ENCODE measurements at places on chromosomes 1 and 21.

DNA sequence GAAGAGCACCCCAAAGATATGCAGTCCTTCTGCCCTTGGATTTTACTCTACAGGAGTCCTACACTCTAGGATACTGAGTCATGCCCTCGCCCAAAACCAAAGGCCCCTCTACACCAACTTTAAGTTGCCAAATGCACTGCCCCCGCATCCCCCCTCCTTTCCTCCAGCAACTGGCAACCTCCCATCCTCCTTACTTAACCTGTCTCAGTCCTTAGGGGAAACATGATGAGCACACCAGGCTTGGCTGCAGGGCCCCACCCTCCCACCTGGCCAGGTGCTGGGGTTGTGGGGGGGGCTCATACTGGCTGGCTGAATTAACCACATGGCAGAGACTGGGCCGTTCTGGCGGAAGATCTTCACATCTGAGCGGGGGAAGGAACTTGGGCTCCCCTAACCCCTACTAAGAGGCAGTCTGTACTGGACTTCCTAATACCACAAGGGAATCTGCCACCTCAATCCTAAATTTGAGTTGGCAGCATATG, 1.2 kb downstream of the HDGF start:
- H3K4me3 ChIP-seq = peak overlapping the region; percentile 94
- peak overlapping the region; percentile 92 for H3K27ac ChIP-seq
- H3K4me1 ChIP-seq = peaks cover 42% of the 10 kb centered on the region
- DNase-seq = no peak

DNA sequence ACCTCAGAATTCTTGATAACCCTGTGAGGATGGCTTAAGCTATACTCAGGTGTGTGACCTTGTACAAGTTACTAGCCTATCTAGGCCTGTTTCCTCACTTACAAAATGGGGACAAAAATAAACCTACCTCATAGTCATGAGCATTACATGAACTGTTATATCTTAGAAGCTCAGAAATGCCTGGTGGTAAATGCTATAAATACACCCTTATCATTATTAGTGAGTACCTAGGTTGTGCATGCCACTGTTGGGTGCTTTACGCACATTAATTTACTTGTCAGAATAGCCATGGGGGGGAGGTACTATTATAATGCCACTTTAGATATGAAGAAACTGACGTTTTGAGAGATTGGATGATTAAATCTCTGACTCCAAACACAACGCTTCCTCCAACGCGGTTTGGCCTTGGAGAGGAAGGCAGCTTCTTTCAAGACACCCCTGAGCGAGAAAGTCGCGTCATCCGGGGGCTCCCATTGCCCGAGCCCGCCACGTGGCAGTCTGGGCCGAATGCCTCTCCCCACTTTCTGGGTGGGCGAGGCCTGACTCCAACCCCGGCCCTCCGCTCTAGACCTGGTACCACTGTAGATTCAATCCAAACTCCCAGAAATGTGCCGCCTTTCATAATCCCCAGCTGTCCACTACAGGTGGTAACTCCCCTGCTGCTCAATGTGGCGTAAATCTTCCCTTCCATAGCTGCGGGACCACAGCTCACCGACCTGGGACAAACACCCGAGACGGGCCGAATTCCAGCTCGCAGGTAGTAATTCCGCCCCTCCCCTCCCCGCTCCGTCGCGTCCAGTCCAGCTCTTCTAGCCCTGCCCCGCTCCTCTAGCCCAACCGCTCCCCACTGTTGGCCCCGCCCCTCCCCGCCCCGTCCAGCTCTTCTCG, 771 bp upstream of the RAD54L start:
- no peaks in the 10 kb centered on the region for H3K27me3 ChIP-seq
- H3K36me3 ChIP-seq = peaks cover 17% of the 10 kb centered on the region
- peak overlapping the region; percentile 97 for H3K27ac ChIP-seq
- peaks cover 27% of the 10 kb centered on the region for H3K4me1 ChIP-seq
- DNase-seq = peak; percentile 62

DNA sequence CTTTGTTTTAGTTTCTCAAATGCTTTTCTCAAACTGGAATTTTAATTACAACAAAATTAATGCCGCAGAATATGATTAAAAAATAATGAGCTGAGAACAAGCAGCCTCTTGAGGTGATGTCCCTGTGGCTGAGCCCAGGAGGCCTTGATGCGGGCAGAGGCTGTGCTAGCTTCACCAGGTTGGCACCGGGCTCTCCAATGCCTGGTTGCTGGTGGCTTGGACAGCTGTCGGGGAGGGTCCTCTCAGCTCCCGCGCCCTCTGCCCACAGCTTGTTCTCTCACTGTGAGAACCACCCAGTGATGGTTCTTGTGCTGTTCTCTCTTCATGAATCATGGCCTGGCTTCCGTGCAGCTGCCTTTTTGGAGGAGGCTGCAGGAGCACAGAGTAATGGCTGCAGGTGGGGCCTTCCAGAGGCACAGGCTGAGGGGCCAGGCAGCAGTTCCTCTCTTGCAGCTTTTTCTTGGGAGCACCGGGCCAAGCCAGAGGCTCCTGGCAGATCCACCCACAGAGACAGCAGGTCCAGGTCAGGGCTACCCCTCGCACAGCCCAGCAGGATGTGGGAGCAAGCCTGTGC, 156.3 kb downstream of the PCBP3 start:
- H3K4me1 ChIP-seq = no peaks in the 10 kb centered on the region
- no peaks in the 10 kb centered on the region for H3K27me3 ChIP-seq
- H3K36me3 ChIP-seq = no peaks in the 10 kb centered on the region

GRCh38 chr21:38806942-38807284, 1.2 kb downstream of the ETS2 start:
- peaks cover 59% of the 10 kb centered on the region for H3K4me1 ChIP-seq
- DNase-seq = no peak

- H3K27ac ChIP-seq = no peak overlapping the region
- H3K36me3 ChIP-seq = peaks cover 27% of the 10 kb centered on the region
- no peak for DNase-seq
Observed at GRCh38 chr21:45157932-45158331, 83.6 kb downstream of the ADARB1 start.

DNA sequence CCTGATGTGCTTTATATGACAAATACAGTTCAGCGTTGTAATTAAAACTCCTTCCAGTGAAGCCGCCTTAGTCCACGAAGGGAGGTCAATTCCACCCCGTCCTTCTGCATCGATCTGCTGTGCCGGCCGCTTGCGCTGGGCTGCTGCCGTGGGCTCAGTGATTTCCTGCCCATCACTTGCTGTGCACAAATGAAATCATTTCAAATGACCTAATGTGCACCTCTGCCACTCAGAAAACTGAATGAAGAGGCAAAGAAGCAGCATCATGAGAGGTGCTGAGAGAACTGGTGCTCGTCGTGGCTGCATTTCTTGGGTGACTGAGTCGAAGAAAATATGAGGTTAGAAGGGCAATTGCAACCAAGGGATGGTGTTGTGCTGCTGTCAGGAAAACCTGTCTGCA, 144.3 kb upstream of the SYT6 start:
- H3K4me3 ChIP-seq = no peak overlapping the region
- no peaks in the 10 kb centered on the region for H3K36me3 ChIP-seq
- no peak for DNase-seq
- peaks cover 7% of the 10 kb centered on the region for H3K27me3 ChIP-seq
- H3K4me1 ChIP-seq = no peaks in the 10 kb centered on the region

GRCh38 chr1:178692564-178693327, 32.3 kb upstream of the RALGPS2 start:
- no peak overlapping the region for H3K4me3 ChIP-seq
- no peak overlapping the region for H3K27ac ChIP-seq
- DNase-seq = no peak
- H3K4me1 ChIP-seq = no peaks in the 10 kb centered on the region
- H3K36me3 ChIP-seq = no peaks in the 10 kb centered on the region

- H3K4me3 ChIP-seq = no peak overlapping the region
- no peaks in the 10 kb centered on the region for H3K4me1 ChIP-seq
- no peaks in the 10 kb centered on the region for H3K36me3 ChIP-seq
- no peak for DNase-seq
Observed at GRCh38 chr1:105137543-105138457, 1388.1 kb downstream of the AMY1C start.

DNA sequence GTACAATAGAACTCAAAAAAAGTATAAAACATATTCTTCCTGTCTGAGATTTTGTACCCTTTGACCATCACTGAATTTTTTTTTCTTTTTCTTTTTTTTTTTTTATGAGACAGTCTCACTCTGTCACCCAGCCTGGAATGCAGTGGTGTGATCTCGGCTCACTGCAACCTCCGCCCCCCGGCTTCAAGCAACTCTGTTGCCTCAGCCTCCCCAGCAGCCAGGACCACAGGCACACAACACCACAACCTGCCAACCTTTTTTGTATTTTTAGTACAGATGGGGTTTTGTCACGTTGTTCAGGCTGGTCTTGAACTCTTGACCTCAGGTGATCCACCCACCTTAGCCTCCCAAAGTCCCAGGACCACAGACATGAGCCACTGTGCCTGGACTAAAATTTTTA, 10.4 kb downstream of the SDCCAG8 start:
- H3K4me3 ChIP-seq = no peak overlapping the region
- no peak for DNase-seq
- peaks cover 8% of the 10 kb centered on the region for H3K4me1 ChIP-seq

- no peak for DNase-seq
- no peaks in the 10 kb centered on the region for H3K36me3 ChIP-seq
- no peaks in the 10 kb centered on the region for H3K4me1 ChIP-seq
- H3K27me3 ChIP-seq = no peaks in the 10 kb centered on the region
- H3K4me3 ChIP-seq = no peak overlapping the region
- no peak overlapping the region for H3K27ac ChIP-seq
Observed at GRCh38 chr1:194277927-194278326, 1091.5 kb upstream of the B3GALT2 start.

GRCh38 chr1:80915491-80915890, 885.2 kb upstream of the ADGRL2 start:
- no peak overlapping the region for H3K4me3 ChIP-seq
- H3K4me1 ChIP-seq = no peaks in the 10 kb centered on the region

- H3K27me3 ChIP-seq = no peaks in the 10 kb centered on the region
- no peak for DNase-seq
- peak overlapping the region; percentile 23 for H3K4me3 ChIP-seq
- peak overlapping the region; percentile 100 for H3K27ac ChIP-seq
Observed at GRCh38 chr1:160621633-160622413, 25.0 kb downstream of the SLAMF1 start.

DNA sequence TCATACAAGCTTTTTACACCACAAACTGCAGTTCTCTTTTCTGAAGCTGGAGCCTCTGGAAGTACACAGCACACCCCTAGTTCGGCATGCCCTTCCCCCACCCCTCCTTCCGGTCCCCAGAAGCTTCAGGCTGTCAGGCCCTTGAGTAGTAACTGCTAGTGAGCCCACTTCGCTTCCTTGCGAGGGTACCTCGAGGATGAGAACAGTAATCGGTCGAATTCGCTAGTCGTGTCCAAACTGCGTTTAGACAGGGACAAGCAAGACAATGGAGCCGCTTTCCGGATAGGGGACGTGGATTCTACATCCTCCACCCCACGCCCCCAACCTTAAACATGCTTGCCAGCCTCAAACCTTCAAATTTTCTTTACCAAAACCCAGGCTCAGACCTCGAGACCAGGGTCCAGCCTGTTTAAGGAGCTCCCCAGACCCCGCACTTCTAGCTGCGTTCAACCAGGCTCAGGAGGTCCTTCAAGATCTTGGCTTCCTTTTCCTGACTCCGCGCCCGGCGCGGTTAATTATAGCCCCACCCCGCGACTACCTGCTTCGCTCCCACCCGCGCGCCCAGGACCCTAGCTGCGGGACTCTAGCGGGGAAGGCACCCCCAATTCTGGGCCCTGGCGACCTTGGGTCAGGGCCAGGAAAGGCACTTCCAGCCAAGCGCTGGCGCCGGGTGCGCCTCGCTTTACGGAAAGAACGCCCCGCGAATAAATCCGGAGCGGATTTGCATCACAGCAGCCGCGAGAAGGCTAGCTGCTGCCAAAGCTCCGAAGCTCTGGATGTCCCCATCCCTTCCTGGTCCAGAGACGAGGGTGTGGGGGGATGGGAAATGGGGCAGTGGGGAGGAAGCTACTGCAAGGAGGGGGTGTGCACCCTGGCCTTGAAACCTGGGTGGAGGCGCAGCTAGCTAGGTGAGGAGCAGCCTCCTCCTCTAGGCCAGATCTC, 8.1 kb upstream of the TSPAN1 start:
- H3K27ac ChIP-seq = no peak overlapping the region
- DNase-seq = no peak
- peak overlapping the region; percentile 73 for H3K4me3 ChIP-seq
- no peaks in the 10 kb centered on the region for H3K36me3 ChIP-seq
- peaks cover 7% of the 10 kb centered on the region for H3K4me1 ChIP-seq
- H3K27me3 ChIP-seq = peaks cover 27% of the 10 kb centered on the region

GRCh38 chr1:67584938-67585337, 100.1 kb upstream of the GADD45A start:
- no peak overlapping the region for H3K4me3 ChIP-seq
- no peak for DNase-seq
- no peaks in the 10 kb centered on the region for H3K4me1 ChIP-seq
- no peaks in the 10 kb centered on the region for H3K36me3 ChIP-seq

DNA sequence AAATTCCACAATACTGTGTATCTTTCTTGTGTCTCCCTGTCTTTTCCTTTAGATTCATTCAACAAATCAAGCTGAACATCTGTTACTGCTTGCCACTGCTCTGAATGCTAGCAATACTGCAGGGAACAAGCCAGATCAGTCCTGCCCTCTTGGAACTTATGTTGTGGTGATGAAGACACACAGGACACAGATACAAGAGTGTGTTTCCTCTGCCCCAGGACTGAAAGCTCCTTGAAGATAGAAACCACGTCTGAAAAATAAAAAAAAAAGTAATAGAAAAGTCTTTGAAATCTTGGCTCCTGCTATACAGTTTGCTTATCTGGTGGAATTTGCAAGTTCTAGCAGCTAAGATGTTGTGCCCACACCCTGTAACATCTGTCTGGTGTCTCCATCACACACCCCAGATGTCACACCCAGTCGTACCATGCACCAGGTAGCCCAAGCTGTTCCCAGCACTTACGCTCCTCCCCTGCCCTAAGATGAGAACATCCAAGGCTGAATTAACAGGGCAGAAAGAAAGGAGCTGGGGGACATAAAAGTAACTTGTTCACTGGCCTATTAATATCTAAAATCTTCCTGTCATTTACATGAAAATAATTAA, 80.2 kb upstream of the GALNT2 start:
- no peaks in the 10 kb centered on the region for H3K36me3 ChIP-seq
- peaks cover 2% of the 10 kb centered on the region for H3K27me3 ChIP-seq
- no peak overlapping the region for H3K27ac ChIP-seq
- H3K4me3 ChIP-seq = no peak overlapping the region

DNA sequence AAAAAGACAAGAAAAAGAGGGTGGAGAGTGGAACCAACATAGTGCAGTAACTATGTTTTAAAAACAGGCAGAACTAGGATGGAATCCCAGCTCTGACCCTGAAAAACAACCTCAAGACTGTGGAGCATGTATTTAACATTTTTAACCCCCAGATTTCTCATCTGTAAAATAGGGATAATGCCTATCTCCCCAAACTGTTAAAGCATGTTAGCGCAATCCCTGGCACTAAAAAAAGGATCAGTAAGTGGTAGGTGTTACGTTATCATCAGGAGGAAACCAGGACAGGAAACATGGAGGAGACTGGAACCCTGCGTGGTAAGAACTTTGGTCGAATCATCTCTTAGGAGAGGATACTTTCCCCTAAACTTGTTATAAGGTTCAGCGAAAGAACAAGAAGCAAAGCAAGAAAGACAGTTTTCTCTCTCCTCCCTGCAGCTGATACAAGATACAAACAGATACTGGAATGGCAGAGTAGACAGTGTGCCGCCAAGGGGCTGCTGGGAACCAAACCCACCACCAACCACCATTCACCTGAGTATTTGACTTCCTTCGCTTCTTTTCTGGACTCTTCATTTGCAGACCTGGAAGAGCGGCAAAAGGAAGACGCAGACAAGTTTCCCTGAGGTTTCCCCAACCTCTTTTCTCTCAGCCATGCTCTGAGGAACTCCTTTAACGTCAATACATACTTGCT, 991 bp downstream of the PYGO2 start:
- no peak for DNase-seq
- H3K27ac ChIP-seq = peak overlapping the region; percentile 84
- H3K27me3 ChIP-seq = no peaks in the 10 kb centered on the region

Data from activated T-helper 2 cell treated with anti-CD3 and anti-CD28 coated beads, Interferon-gamma antibody, Interleukin-2, Interleukin-4, amounts not matched to agents 10 μg/mL and 5 μg/mL and 100 μg/mL, durations not matched to agents 14 hours and 24 hours and 36 hours (primary cell).